ENCODE measurements at places on chromosomes 11 and 22. TPM values are rescaled to one million over a fixed set of nuclear protein-coding genes. Genes with fewer than 3 reads are reported as not detected.

The OR51I1 gene
- not detected for total RNA-seq

The NLRX1 gene
- 16.5 TPM for total RNA-seq

The RASL10A gene
- 0.42 TPM for total RNA-seq

The CCDC73 gene
- not detected for total RNA-seq

The FGF4 gene
- total RNA-seq: not detected

The APOBEC3A gene
- 1.4 TPM for total RNA-seq

The TCN1 gene
- total RNA-seq: not detected

The TSGA10IP gene
- total RNA-seq: not detected

The HBD gene
- total RNA-seq: not detected

The FOLR1 gene
- 0.59 TPM for total RNA-seq

The ZNF70 gene
- total RNA-seq: 3.5 TPM

The TRIM48 gene
- total RNA-seq: not detected

The CCDC88B gene
- total RNA-seq: 15.0 TPM

The UFD1 gene
- 45.7 TPM for total RNA-seq

- DNase-seq: peak; percentile 32
- H3K27me3 ChIP-seq: no peaks in the 10 kb centered on the region
- H3K36me3 ChIP-seq: no peaks in the 10 kb centered on the region
These were observed 35.0 kb upstream of the PRAME start for GRCh38 chr22:22593964-22594656.

DNA sequence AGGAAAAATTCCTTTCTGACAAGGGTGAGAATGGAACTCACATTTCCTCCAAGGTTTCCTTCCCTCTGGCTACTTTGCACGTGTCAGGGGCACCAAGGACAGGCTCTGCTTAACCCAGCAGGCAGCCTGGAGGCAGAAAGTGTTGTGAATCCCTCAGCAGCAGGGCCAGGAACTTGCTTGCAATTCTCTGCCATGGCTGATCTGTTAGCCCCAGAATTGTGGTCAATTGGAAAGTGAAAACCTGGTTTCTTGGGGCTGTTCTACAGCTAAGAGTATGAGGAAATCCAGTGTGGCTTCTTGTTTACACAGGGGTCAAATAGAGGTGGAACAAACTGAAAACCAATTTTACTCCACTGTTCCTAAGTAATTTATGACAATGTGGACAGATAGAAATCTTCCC is 38.3 kb upstream of the CEP295 start:
- no peak overlapping the region for H3K4me3 ChIP-seq
- H3K36me3 ChIP-seq: no peaks in the 10 kb centered on the region
- H3K27ac ChIP-seq: no peak overlapping the region
- H3K4me1 ChIP-seq: no peaks in the 10 kb centered on the region
- DNase-seq: no peak

DNA sequence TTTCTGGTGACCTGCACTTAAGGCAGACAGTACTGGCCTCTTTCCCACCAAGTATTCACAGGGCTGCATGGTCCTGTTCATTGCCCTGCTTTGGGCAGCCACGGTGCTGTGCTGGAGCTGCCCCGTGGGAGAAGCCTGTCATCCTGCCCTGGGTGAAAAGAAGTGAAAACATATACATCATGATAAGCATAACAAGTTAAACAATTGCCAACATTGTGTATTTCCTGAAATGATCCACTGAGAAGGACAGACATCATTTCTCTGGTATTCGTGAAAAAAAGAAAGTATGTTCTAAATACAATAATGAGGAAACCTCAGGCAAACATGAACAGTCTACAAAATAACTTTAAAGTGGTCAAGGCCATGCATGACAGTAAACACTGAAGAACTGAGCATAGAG is 393.1 kb downstream of the TMEM135 start:
- H3K27me3 ChIP-seq: no peaks in the 10 kb centered on the region
- no peak for DNase-seq
- H3K36me3 ChIP-seq: no peaks in the 10 kb centered on the region
- no peaks in the 10 kb centered on the region for H3K4me1 ChIP-seq
- no peak overlapping the region for H3K4me3 ChIP-seq
- no peak overlapping the region for H3K27ac ChIP-seq

- no peaks in the 10 kb centered on the region for H3K4me1 ChIP-seq
- H3K4me3 ChIP-seq: no peak overlapping the region
- no peaks in the 10 kb centered on the region for H3K27me3 ChIP-seq
- no peak overlapping the region for H3K27ac ChIP-seq
- no peak for DNase-seq
These were observed 39.0 kb downstream of the PDGFD start for GRCh38 chr11:104124979-104125378.

DNA sequence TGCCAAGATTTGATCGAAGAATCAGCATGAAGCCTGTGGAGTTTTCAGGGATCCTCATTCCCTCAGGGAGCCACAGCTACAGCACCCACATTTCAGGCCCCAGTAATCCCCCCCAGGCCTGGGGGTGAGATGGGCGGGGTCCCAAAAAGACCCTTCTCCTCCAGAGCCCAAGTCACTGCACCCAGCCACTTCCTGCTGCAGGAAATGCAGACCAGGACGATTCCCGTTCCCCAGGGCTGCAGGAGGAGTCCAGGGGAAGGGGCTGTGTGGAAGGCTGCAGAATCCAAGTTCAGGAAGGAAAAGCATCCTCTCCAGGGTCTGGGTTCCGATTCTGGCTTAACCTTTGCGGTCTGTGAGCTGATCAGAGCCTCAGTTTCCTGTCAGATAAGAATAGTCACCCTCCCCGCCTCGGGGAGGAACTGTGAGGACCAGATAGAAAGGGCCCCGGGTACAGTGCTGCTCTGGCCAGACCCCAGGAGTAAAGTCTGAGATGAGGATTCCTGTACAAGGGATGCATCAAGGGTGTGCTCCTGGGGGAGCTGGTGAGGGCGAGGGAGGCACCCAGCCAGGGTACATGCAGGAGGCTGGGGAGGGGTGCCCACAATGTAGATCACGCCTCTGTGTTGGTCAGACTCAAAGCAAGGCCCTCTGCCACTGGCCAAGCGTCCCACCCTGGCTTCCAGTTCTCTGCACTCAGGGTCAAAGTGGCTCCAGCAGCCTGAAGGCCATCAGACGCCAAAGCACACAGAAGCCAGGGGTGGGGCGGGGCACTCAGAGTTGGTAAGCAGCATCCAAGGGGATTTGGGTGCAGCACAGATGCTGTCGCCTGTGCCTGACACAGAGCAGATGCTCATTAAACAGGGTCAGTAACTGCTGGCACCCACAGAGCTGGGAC is 30.1 kb upstream of the TP53I11 start:
- DNase-seq: peak; percentile 74
- H3K27me3 ChIP-seq: no peaks in the 10 kb centered on the region
- no peaks in the 10 kb centered on the region for H3K36me3 ChIP-seq
- H3K27ac ChIP-seq: peak overlapping the region; percentile 92
- no peak overlapping the region for H3K4me3 ChIP-seq

- no peaks in the 10 kb centered on the region for H3K4me1 ChIP-seq
- DNase-seq: no peak
- H3K36me3 ChIP-seq: no peaks in the 10 kb centered on the region
- H3K4me3 ChIP-seq: no peak overlapping the region
- peaks cover 56% of the 10 kb centered on the region for H3K27me3 ChIP-seq
- no peak overlapping the region for H3K27ac ChIP-seq
These were observed 17.6 kb upstream of the BDNF start for GRCh38 chr11:27717801-27718229.

DNA sequence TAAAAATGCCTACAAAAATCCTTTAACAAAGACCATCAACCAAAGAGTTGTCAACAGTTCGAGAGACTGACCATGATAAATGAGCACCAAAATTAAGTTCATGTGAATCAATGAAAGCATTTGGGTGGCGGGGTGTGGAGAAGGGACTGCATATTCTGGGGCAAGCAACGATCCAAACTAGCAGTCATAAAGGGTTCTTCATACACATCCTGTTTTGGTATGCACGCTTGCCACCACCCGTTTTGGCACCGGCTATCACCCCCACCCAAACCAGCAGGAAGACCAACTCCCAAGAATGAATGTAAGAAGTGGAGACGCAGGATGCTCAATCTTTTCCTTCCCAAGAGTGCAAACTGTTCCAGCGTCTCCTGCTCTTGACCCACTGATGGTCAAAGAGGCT is 80.8 kb downstream of the SGSM3 start:
- H3K27ac ChIP-seq: no peak overlapping the region
- H3K36me3 ChIP-seq: no peaks in the 10 kb centered on the region
- no peak overlapping the region for H3K4me3 ChIP-seq
- no peaks in the 10 kb centered on the region for H3K4me1 ChIP-seq

GRCh38 chr11:57798905-57799559 is 37.4 kb downstream of the CTNND1 start:
- H3K27ac ChIP-seq: peak overlapping the region; percentile 86
- peaks cover 21% of the 10 kb centered on the region for H3K4me1 ChIP-seq
- DNase-seq: peak; percentile 87
- H3K36me3 ChIP-seq: peaks cover 11% of the 10 kb centered on the region
- no peaks in the 10 kb centered on the region for H3K27me3 ChIP-seq

DNA sequence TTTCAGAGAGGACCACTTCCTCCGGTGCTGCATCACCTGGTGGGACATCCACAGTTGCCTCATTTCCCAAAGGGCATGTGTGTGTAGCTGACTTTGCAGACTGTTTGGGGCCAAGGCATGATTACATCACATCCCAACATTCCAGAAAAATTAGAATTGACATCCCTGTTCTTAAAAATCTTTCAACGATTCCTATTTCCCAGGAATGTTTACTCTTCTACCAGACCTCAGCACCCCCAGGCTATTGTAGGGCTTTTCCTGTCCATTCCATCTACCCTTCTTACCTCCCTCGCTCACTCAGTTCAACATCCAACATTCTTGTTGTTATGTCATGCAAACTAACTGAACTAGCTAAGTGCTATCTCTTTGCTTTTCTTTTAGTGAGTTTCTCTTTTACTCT is 37.3 kb downstream of the PIWIL4 start:
- no peaks in the 10 kb centered on the region for H3K4me1 ChIP-seq
- DNase-seq: no peak
- H3K36me3 ChIP-seq: no peaks in the 10 kb centered on the region
- H3K27ac ChIP-seq: no peak overlapping the region
- H3K27me3 ChIP-seq: no peaks in the 10 kb centered on the region

GRCh38 chr11:61828629-61829407 is 718 bp downstream of the FADS2 start:
- peaks cover 37% of the 10 kb centered on the region for H3K27me3 ChIP-seq
- peak; percentile 30 for DNase-seq
- peak overlapping the region; percentile 60 for H3K27ac ChIP-seq
- H3K4me3 ChIP-seq: peak overlapping the region; percentile 50

GRCh38 chr11:115922876-115923275 is 418.7 kb upstream of the CADM1 start:
- no peak overlapping the region for H3K4me3 ChIP-seq
- no peak for DNase-seq
- no peaks in the 10 kb centered on the region for H3K27me3 ChIP-seq
- no peaks in the 10 kb centered on the region for H3K36me3 ChIP-seq
- no peak overlapping the region for H3K27ac ChIP-seq

- H3K36me3 ChIP-seq: no peaks in the 10 kb centered on the region
- H3K4me1 ChIP-seq: no peaks in the 10 kb centered on the region
- H3K27ac ChIP-seq: no peak overlapping the region
- no peak for DNase-seq
- H3K4me3 ChIP-seq: no peak overlapping the region
- H3K27me3 ChIP-seq: no peaks in the 10 kb centered on the region
These were observed 31.3 kb downstream of the CYTH4 start for GRCh38 chr22:37313376-37314314.

GRCh38 chr11:76243957-76244285 is 37.6 kb upstream of the WNT11 start:
- no peaks in the 10 kb centered on the region for H3K4me1 ChIP-seq
- no peak overlapping the region for H3K27ac ChIP-seq

DNA sequence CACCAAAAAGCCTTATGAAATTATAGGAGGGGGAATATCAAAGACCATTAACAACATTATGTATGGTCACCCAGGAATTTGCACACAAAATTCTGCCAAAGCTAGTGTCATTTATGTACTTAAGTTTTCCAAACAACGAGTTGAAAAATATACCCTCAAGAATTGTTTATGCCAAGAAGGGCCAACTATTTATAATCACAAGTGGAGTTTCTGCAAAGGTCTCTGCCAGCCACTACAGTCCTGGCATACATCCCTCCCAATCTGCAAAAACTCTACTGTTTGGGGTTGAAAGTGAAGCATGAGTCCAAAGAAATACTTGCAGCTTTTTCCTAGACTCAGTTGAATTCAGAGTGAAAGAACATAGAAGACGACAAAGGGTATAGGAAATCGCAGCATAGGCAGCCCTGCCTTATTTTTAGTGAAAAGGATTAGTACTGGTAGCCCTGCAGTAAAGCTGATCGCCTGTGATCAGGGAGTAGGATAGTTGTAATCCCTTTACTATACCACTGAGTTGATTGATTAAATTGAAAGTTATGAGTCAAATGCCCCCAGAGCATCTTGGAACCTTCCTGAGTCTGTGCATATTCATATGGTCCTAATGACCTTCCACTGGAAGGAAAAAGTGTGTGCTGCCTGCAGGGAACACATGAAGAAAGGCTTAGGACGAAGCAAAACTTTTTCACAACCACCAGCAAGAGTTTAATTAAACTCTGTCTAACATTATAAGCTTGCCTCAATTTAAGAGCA is 144.0 kb downstream of the SPON1 start:
- H3K4me1 ChIP-seq: no peaks in the 10 kb centered on the region
- H3K36me3 ChIP-seq: no peaks in the 10 kb centered on the region
- H3K27ac ChIP-seq: no peak overlapping the region
- no peaks in the 10 kb centered on the region for H3K27me3 ChIP-seq

- no peak overlapping the region for H3K4me3 ChIP-seq
- H3K27me3 ChIP-seq: no peaks in the 10 kb centered on the region
- H3K4me1 ChIP-seq: no peaks in the 10 kb centered on the region
- H3K36me3 ChIP-seq: no peaks in the 10 kb centered on the region
These were observed 43.0 kb downstream of the BTG4 start for GRCh38 chr11:111469200-111469599.

DNA sequence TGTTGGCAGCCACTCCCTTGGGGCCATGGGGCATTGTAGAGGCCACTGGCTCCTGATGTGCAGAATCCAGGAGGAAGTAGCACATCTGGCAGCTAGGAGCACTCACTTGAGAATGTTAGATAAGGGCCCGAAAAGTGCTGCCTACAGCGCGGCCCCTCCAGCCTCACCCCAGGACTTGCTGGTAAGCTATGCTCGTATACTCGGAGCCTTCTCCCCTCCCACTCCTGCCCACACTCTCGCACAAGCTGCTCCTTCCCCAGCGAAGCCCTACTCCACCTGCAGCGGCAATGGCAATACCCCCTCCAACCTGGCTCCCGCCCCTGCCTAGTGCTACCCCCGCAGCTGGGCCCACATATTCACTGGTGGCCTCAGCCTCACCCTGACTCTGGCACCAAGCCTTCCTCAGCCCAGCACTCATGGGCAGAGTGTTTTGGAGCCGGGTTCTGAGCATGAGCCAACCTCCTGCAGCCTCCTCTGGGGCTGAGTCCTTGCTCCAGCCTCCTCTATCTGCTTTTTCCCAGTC is 47.7 kb downstream of the PDE2A start:
- H3K27ac ChIP-seq: peak overlapping the region; percentile 29
- no peak overlapping the region for H3K4me3 ChIP-seq
- DNase-seq: no peak
- H3K4me1 ChIP-seq: no peaks in the 10 kb centered on the region

GRCh38 chr22:20111045-20111688 is 4.7 kb upstream of the RANBP1 start:
- H3K4me1 ChIP-seq: peaks cover 4% of the 10 kb centered on the region
- peaks cover 20% of the 10 kb centered on the region for H3K36me3 ChIP-seq
- no peak for DNase-seq
- no peak overlapping the region for H3K4me3 ChIP-seq
- no peaks in the 10 kb centered on the region for H3K27me3 ChIP-seq
- no peak overlapping the region for H3K27ac ChIP-seq
